ENCODE measurements at places on chromosomes 5 and 9.

DNA sequence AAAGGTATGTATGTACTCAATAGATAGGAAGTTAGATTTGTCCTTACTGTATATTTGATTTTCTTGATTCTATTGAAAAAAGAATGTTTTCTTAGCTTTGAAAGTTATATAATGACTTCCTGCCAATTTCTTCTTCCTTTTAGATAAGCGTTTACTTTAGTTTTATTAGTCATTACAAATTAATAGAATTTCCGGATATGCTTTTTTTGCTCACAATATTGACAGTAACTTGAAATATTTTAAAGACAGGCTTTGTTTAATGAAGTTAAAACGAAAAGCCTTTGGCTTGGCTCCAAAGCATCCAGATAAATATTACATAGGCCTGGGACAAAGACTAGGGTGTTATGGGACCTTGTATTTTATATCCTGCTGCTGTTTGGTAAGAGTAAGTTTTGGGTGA lies 49.5 kb downstream of the CWC27 start:
- no peak for DNase-seq

DNA sequence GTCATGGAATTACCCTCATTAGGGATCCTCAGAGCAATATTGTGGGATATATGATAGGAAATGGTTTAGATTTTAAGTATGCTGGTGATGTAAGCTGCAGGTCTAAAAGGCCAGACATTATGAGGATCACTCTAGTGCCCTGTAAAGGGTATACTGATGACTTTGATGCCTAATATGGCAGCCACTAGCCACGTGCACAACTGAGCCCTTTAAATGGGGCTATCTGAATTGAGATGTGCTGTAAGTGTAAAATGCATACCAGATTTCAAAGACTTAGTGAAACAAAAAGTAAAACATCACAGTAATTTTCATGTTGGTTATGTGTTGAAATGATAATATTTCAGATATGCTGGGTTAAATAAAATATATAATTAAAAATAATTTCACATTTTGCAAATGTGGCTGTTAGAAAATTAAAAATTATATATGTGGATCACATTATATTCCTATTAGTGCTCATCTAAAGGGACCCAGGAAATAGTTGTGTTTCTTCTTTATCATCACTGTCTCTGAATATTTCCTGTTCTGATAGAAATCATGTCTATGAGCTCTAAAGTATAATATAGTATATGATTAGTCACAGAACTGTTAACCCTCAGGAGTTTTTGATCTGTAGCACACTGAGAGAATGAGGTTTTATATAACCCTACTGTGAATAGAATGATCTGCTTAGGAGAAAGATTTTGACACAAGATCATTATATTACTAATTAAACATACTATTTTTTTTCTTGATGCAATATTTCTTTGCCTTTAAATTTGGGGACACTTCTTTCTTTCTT lies 50.1 kb downstream of the OSTF1 start:
- DNase-seq = no peak

DNA sequence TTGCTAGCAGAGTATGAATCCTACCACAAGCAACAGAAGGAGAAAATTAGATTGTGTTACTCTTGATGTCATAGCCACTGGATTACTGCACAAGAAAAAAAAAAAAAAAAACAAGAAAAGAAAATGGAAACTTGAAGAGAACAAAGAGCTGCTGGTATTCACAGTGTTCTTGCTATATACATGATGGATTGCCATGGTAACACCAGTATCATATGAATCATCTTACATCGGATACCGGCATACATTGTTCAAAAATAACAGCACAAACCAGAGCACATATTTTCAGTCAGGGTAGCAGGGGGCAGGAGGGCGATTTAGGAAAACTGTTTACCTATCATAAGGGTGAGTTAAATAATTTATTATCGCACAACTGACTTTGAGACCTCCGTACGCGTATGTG lies 472.9 kb downstream of the PDE4D start:
- no peak for DNase-seq

DNA sequence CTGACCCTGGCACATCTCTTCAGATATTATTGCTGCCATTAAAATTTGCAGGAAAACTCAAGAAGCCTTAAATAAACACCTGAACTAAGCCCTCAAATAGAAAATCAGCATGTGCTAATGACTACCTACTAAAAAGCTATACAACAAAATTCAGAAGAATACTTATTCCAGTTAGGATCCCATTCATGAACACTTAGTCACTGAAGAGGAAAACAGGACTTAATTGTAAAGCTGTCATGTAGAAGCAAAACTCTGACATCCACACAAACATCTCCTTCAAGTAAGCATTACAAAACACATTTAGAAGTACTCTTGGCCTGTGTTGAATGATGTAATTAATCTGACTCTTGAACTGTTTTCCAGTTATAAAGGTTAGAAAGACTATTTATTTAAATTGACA lies 19.9 kb downstream of the ELL2 start:
- no peak for DNase-seq

DNA sequence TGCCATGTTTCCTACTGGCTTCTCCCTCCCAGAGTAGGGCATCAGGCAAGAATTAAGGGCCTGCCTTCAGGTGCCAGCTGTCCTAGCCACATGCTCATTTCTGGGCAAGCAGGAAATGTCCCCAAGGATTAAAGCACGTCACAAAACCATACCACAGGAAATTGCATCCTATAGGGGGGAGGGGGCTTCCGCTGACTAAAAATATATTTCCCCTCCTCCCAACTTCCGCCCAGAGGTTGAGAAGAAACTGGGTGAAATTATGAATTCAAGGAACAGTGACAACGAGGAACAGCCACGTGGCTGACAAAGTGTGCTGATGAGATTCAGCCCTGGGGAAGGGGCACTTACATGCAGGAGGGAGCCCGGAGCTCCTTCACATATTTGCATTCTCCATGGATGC lies 4.1 kb downstream of the HBEGF start:
- DNase-seq = no peak

- no peak for DNase-seq
These were observed 19.0 kb upstream of the SPINK4 start for GRCh38 chr9:33220681-33221567.

DNA sequence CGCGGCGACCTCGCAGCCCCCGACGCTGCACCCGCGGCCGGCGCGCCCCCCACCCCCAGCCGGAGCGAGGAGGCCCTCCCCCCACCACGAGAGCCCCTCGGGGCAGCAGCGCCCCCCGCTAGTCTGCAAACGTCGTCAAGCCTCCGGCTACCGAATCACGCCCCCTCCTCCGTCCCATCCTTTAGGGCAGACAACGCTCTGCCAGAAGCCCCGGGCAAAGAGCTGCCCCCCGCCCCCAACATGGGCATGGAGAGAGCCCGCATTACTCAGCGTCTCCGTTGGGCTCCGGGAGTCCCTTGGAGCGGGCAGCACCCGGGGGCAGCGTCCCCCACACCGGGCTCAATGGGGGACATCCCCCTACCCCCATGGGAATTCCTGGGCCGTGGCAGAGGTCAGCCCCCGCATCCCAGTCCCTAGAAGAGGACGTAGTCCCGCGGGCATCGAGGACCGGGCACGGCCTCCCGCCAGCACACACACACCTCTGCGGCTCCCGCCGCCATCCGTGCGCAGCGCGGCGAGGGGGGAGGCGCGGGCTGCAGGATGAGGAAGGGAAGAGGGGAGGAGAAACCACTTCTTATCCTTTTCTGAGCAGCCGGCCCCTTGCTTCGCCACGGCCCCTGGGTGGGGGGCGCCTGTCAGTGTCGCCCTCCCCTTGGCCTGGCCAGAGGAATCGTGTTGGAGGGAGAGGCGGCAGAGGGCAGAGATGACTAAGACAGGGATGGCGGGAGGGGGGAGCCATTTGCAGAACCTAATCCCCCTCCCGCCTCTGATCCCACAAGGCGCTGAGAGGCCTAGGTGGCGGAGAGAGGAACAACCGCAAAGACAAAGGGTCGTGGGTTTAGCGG lies 750 bp downstream of the DNM1 start:
- peak; percentile 97 for DNase-seq

- no peak for DNase-seq
These were observed 39.5 kb downstream of the PRRT1B start for GRCh38 chr9:131584858-131585257.

DNA sequence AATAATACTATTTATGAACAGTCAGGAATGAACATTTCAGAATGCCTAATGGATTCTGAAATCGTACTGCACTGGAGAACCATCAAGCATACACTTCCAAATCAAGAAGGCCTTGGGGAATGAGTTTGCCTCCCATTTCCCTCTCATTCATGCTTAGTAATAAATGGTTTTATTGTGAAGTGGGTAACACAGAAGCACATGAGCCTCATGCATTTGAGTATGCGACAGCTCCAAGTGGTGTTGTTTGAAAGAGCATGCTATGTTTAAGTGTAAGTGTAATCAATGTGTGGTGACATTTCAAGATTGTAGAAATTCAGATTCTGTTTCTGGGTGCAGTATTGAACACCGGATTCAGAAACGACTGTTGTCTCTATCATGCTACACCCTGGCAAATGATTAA lies 60.0 kb downstream of the SGCD start:
- no peak for DNase-seq

- DNase-seq = no peak
These were observed 29.2 kb downstream of the CDKN2A start for GRCh38 chr9:21964925-21965385.

DNA sequence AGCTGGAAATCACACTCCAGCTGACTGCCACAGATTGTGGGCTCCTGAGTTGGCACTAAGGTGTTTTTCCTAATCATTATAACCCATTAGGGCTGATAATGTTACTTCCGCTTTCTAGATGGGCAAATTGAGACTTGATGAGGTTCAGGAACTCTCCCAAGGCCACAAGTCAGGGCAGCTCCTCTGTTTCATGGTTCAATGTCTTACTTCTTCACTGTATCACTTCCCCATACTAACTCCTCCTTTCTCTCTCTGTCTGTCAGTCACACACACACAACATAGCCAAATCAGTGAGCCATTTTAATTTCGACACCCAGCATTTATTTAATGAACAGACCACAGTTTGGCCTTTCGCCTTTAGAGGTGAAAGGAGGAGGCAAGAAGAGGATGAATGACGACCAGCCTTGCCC lies 17.8 kb upstream of the TRAF1 start:
- no peak for DNase-seq

DNA sequence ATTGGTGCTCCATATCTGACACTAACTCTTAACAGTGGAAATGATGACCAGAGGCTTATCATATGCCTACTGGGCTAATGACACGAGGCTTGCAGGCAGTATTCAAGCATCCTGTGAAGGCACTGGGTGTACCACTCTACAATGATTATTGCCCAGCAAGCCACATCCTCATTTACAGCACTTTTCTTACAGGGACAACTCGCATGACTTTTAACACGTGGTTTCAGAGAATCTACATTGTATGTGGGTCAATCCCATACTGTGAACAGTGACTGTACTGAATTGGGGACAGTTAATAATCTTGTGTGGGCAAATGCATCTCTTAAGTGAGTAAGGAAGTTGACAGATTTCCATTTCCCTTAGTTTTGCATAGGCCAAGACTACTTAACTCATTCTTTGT lies 260.0 kb downstream of the TRPM3 start:
- no peak for DNase-seq

- DNase-seq = no peak
These were observed 128.0 kb upstream of the GABRP start for GRCh38 chr5:170655476-170655875.

DNA sequence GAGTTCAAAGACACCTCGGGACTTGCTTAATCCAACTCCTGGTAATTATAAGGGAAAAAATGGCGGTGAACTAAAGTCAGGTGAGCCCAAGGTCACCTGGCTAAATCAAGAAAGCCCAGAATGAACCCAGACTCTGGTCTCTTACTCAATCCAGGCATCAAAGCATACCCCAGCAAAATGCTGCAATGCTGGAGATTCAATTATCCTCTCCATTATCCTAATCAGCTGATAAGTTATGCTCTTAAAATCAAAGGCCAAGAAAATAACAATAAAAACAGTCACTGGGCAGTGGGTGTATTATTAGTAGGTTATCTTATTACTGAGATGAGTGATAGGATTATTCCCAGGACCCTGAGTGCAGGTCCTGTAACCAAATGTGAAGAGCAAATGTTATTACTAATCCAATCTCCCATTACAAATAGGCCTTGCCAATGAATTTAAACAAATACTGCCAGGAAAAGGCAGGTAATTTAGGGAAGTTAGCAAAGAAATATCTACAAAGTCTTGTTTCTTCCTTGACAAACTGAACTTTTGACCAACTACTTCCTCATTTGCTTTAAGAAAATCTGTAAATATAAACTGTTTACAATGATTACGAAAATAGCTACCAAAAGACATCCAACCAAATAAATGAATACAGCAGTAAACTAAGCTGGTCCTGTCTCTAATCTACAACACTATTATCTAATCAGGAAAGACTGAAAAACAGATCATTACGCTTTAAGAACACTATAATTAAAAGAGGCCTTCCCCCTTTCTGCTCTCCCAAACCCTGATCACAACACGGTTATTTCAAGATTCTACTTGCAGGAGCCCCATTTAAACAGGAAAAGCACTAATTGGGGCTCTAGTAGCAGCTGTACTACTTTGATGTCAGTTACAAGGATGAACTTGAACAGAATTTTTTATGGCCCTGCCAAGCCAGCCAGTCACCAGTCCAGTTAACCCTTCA lies 103.2 kb downstream of the MED27 start:
- DNase-seq = no peak

DNA sequence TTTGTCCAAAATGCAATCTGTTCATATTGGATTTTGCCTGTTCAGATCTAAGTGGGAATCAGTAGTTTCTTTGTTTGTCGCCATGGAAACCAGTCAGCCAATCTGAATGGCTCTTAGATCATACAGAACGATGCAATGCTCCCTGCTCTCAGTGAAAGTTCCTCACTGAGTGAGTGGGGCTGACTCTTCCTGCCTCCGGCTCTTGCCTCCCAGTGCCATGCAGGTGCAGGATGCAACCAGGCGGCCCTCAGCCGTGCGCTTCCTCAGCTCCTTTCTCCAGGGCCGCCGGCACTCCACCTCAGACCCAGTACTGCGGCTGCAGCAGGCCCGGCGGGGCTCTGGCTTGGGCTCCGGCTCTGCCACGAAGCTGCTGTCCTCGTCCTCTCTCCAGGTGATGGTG lies at the start of gene PTPDC1:
PTPDC1 (plus strand) TSS at position 151 of the 400 bp plus-strand sequence; CDS start at position 218, 67 bp downstream.
- DNase-seq = no peak

- DNase-seq = peak; percentile 27
These were observed 20.4 kb upstream of the ZNF354B start for GRCh38 chr5:178839319-178839704.

DNA sequence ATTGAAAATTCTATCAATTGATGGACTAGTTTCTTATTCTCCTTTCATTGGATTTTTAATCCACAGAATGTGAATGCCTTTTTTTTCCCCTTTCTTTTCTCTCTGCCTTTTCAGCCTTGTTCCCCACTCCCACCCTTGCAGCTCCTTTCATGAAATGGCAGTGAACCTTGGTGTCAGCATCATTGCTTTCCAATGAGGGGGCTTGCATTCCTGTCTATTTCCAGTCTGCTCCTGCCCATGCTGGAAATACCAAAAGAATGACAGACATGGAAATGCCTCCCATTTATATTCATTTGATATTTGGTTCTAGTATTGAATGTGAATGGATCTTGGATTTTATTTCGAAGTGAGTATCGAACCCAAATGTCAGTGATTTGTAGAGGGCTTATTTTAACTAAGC lies 162.7 kb upstream of the SGCD start:
- DNase-seq = no peak
